Thoracic aorta (tissue), 2 donors: ENCODE measurements at places on chromosomes 2 and 18. TPM values are rescaled to one million over a fixed set of nuclear protein-coding genes. Genes with fewer than 3 reads are reported as not detected.

Gene PDE1A
- 35.2 TPM for total RNA-seq

GRCh38 chr2:232569541-232569940 is 19.1 kb downstream of the EIF4E2 start:
- no peak for DNase-seq

Gene ABCG8
- not detected for total RNA-seq

Gene ADAM23
- 4.5 TPM for total RNA-seq

GRCh38 chr2:181946444-181947127 is 39.1 kb upstream of the PPP1R1C start:
- DNase-seq, result no peak

- no peak for DNase-seq
Observed at GRCh38 chr2:88600038-88600465, 27.2 kb downstream of the EIF2AK3 start.

Gene BMP10
- total RNA-seq, result not detected
